ENCODE measurements at places on chromosomes 6 and 20.
A peak's percentile ranks its signal among the peaks of the same experiment; 100 is the strongest.

- no peak for DNase-seq
These were observed 6.0 kb downstream of the SDC4 start for GRCh38 chr20:45341939-45342854.

- no peak for DNase-seq
These were observed 23.9 kb downstream of the QKI start for GRCh38 chr6:163438298-163438939.

DNA sequence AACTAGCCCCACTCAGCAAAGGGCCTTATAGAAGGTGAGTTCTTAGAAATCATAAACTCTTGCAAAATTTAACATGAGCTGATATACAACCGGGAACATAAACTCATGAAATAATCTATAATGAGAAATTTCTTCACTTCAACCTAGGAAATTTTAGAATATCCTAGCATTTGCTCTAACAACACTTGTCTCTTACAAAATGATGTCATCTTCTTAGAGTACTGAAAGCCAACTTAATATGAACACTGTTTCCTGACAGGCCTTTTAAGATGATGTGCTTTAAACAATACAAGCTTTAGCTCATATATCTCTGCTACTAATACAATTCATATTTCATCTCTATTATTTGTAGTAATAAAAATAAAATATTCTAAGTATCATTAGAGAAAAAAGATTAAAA, 932 bp downstream of the PACRG start:
- DNase-seq: no peak

DNA sequence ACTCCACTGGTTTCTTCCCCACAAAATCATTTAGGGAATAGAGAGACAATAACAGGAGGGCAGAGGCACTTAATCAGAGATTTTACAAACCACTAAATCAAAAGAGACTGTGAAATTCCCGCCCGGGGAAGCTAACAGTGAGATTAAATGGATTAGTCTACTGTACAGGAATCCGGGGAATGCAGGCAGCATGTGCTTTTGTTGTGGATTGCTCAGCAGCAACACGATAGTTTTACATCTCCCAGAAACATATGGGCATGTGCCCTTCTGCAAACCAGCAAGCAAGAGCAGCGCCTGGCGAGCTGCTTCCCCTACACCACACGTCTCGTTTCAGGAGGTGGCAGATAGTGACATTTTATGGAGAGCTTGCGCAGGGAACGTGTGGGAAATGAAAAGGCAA, 382.3 kb downstream of the CD83 start:
- DNase-seq: peak; percentile 95

DNA sequence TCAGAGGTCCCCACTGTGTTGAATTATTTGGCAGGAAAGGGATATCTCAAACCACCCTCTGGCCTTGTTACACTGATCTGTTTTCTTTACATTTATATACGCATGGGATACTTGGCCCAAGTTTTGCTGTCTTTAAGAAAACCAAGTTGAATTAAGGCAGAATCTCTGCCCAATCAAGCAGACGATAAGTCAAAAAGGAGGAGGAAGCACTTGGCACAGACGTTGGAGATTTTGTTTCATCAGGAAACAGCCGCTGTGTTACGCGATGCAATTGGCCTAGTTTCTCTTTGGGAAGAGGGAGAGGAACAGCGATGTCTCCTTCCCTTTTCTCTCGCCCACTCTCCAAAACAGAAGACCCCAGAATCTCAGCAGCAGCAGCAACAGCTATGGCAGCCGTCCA, 20.2 kb upstream of the NAA20 start:
- no peak for DNase-seq

DNA sequence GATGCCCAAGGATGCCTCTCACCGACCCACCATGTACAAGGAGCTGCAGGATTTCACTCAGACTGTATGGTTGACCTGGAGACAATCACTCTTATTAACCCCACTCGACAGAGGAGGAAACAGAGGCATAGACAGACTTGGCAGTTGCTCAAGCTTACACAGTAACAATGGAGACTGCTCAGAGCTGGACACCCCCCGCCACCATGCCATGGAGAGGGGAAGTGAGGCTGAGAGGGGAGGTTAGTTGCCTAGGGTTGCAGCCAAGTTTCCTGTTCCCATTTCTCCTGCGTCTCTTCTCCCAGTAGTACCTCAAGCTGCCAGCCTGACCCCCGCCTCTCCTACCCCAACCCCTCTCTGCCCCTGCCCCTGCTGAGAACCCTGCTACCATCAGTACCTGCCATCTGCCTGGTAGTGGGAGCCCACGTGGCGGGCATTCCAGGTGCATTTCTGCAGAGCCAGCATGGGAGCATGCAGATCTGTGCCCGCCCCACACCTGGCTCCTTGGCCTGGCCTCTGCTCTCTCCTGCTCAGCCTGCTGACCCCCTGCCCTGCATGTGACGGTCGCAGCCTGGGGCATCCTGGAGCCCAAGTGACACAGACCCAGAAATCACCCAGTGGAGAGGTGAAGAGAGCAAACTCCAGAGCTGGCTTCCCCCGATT, 157.7 kb downstream of the PREX1 start:
- DNase-seq: no peak

DNA sequence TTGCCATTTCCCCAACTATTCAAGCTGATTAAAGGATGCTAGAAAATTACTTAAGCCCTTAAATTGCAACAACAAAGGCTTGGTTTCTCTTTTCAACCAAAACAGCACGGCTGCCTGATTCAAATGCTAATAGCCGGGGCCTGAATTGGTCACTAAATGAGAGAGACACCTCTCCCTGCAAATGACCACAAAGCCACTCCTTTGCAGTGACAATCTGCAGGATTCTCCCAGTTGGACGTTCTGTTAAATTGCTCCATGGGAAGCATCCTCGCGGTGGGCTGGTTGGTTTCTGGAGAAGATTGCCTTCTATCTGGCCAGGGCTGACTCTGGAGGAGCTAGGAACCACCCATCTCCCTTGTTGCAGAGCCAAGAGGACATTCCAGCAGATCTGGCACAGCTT, 29.7 kb upstream of the TBXT start:
- DNase-seq: no peak

DNA sequence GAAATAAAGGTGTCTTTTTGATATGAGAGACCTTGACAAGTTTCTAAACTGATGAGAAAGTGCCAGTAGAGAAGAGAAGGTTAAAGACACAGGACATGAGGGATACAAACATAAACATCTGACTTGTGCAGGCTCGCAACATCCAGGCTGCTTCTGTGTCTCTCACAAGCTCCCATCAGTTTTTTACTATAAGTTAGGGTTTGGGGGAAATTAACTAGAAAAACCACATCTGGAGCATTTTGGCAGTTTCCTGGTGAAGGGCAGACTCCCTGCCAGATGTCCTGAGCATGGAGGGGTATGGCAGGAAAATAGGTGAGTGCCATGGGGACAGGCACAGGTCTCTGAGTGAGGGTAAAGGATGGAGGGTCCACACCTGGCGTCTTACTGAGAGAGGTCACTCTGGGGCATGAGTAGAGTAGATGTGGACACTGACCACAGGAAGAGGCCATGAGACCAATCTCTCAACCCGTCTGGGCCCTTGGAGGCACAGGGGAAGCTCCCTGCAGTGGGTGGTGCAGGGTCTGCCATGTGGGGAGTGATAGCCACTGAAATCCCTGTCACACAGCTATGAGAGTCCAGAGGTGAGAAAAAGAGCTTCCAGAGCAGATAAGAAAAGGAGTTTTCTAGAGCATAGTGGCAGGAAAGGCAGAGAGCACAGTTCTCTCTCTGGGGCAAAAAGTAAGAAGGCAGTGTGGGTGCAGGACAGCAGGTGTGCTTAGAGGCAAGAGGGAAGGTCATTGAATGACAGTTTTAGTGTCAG, 193.3 kb upstream of the SYNDIG1 start:
- no peak for DNase-seq

DNA sequence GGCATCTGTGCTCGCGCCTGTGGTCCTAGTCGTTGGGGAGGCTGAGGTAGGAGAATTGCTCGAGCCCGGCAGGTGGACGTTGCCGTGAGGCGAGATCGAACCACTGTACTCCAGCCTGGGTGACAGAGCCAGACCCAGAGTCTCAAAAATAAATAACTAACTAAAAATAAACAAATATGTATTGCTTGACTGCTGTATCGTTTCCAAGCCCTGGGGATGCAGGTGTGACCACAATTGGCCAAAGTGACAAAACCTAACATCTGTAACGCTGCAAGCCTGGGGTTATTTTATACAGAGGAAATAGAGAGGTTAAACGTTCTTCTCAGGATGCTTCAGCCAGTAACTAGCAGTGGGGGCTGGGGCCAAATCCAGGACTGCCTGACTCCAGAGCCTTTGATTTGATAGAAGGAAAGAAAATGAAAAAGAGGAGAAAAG, 1.9 kb upstream of the SRSF3 start:
- DNase-seq: no peak

DNA sequence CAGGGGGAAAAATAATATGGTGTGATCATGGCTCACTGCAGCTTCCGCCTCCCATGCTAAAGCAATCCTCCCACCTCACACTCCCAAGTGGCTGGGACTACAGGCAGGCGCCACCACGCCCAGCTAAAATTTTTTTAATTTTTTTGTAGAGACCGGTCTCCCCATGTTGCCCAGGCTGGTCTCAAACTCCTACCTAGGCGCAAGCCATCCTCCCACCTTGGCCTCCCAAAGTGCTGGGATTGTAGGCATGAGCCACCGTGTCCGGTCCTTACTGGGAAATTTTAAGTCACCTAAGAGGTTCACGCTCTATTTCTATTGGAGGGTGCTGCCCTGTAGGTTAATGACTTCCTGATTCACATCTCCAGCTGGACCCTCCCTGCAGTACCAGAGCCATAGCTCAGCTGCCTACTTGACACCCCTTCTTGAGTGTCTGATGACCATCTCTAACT, 626 bp upstream of the CDK5RAP1 start:
- no peak for DNase-seq

DNA sequence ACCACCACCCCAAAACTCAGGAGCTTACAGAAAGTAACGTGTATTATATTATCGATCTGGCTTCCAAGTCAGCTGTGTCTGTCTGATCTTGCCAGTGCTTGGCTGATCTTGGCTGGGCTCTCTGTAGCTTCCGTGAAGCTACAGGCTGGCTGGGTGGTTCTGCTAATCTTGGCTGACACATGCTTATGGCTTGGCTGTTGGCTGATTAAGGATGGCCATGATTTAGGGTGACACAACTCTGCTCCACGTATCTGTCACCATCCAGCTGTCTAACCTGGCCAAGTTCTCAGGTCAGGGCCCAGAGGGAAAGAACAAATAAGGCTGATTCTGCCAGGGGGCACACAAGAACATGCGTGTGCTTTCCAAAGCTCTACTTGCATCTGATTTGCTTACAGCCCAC, 64.7 kb upstream of the PRL start:
- no peak for DNase-seq

DNA sequence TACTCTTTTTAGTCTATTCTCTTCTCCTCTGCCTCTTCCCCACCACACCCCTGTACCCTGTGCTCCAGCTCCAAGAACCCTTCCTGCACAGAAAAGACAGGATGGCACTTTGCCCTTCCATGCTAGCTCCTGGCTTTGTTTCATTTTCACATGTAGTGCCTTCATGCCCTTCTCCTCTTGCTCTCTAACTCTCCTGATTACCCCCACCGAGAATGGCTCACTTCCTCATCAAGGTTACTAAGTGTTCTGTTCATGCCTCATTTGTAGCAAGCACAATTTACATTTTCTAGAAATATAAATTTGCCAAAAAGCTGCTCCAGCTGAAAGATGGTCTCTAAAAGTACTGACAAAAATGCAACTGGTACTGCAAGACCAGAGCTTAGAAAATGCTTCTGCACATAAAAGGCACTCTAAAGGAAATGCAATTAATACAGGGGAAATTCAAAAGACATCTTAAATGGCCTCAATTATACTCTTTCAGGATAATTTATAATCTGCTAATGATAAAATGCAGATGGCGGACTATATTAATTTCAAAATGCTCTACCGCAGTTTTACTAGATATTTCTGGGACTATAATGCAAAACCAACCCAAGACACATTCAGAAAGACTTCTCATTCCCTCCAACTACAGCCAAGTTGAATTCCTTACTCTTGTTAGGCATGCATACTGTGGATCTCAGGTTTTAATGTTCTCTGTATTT, 570.2 kb downstream of the PRKN start:
- DNase-seq: peak; percentile 4
